IMR-90 (cell line): ENCODE measurements at places on chromosomes 12 and 14. TPM values are rescaled to one million over a fixed set of nuclear protein-coding genes. Genes with fewer than 3 reads are reported as not detected.

- H3K27ac ChIP-seq = no peak overlapping the region
- H3K4me3 ChIP-seq = no peak overlapping the region
- H3K27me3 ChIP-seq = peaks cover 2% of the 10 kb centered on the region; the same call in 1 of the 2 replicates
These were observed 25.2 kb upstream of the NCOR2 start for GRCh38 chr12:124592481-124593160.

- no peak overlapping the region for H3K27ac ChIP-seq
- H3K4me1 ChIP-seq = no peaks in the 10 kb centered on the region
- no peaks in the 10 kb centered on the region for H3K27me3 ChIP-seq
- no peak overlapping the region for H3K4me3 ChIP-seq
These were observed 144.6 kb downstream of the SUDS3 start for GRCh38 chr12:118521036-118521370.

DNA sequence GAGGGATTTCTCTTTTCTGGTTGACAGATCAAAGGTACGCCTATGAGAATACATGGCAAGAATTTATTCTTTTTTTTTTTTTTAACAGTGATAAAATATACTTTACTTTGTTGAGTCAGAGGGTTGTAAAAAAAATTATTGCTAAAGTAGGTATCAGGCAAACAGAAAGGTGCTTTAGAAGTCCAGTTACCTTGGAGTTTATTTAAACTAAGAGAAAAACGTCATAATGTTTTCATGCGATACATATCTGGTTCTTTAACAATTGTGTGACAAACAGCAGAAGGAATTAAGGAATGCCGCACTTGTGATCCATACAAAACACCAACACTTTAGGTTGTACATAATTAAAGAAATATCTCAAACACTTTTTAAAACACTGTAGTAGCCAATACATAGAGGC lies 94.2 kb downstream of the BORCS5 start:
- H3K4me1 ChIP-seq = peaks cover 4% of the 10 kb centered on the region
- no peak overlapping the region for H3K4me3 ChIP-seq
- DNase-seq = no peak
- no peaks in the 10 kb centered on the region for H3K36me3 ChIP-seq

TEX22 gene
- under 0.01 and 0.18 TPM in 2 replicates for total RNA-seq

DNA sequence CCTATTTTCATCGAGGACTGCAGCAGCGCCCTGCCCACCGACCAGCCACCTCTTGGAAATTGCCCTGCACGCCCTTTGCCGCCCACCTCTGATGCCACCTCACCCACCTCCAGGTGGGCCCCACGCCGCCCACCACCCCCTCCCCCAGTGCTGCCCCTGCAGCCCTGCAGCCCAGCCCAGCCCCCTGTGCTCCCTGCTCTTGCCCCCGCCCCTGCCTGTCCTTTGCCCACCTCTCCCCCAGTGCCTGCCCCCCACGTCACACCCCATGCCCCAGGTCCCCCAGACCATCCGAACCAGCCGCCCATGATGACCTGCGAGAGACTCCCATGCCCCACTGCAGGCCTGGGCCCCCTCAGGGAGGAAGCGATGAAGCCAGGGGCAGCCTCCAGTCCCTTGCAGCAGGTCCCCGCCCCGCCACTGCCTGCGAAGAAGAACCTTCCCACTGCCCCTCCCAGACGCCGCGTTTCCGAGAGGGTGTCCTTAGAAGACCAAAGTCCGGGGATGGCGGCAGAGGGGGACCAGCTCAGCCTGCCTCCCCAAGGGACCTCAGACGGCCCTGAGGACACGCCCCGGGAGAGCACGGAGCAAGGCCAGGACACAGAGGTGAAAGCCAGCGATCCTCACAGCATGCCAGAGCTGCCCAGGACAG lies 96.5 kb downstream of the LGMN start:
- peaks cover 27% of the 10 kb centered on the region; the same call in 1 of the 2 replicates for H3K36me3 ChIP-seq
- H3K4me1 ChIP-seq = peaks cover 30% of the 10 kb centered on the region
- H3K4me3 ChIP-seq = no peak overlapping the region
- H3K27me3 ChIP-seq = no peaks in the 10 kb centered on the region

DNA sequence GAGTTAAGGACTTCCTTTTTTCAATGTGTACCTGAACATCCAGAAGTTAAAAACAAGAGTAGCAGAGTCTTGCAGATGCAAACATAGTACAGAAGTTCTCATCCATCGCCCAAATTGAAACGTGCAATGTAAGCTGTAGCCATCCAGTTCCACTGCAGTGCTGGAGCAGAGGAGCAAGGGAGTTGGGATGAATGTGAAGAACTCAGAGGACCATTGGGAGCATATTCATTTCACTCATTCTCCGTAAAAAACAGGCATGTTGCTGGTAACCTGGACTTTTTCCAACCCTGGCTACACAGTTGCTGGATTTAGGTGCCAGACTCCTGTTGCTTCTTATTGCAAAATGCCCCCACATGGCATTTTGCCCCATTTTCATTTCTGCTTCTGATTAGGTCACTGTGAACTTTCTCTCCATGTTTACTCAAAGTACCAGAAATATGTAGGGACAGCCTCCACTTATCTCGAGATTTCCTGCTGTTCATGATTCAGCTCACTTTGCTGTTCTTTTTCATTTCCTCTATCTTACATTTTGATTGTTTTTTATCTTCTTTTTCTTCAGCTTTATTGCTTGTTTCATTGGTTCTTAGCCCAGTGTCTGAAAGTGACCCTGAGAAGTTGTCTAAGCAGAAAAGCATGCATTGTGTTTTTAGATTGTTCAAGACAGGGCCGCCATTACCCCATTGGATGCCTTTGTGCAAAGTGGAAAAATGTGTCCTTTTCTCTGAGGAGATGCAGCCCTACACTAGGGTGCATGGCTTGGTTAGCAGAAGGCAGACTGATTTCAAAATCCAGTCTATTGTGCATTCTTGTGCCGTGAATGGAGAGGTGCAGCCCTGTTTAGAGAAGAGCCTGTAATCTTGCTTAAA lies 109.0 kb upstream of the AMIGO2 start:
- H3K36me3 ChIP-seq = no peaks in the 10 kb centered on the region
- peak; percentile 84 for DNase-seq
- no peak overlapping the region for H3K4me3 ChIP-seq
- peaks cover 16% of the 10 kb centered on the region for H3K4me1 ChIP-seq

OR4K13 gene
- not detected in 2 replicates for total RNA-seq

DNA sequence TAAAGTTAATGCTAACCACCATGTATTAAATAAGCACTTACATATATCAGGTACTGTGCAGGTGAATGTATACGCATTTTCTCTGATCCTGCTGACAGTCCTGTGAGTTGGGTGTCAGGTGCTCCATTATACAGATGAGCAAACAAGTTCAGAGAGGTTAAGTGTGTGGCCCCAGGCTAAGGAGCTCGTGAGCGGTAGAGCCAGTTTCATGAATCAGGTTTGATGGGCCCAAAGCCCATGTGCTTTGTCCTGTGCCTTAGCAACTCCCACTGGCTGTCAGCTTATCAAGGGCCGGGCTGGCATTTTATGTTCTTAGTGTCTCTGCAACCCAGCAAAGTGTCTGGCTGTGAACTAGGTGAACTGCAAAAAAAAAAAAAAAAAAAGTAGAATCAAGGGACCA lies 701.2 kb upstream of the TBX3 start:
- 0 out of 2 replicates have a peak, but pooled peaks cover 1% of the 10 kb centered on the region for H3K4me1 ChIP-seq
- peaks cover 3% of the 10 kb centered on the region; the same call in 1 of the 2 replicates for H3K27me3 ChIP-seq
- H3K36me3 ChIP-seq = no peaks in the 10 kb centered on the region
- no peak for DNase-seq

KCTD10 gene
- 72.1 and 77.2 TPM in 2 replicates for total RNA-seq

- H3K4me1 ChIP-seq = peaks cover 22% of the 10 kb centered on the region
These were observed 7.1 kb downstream of the MAP3K12 start for GRCh38 chr12:53492188-53492587.

DNA sequence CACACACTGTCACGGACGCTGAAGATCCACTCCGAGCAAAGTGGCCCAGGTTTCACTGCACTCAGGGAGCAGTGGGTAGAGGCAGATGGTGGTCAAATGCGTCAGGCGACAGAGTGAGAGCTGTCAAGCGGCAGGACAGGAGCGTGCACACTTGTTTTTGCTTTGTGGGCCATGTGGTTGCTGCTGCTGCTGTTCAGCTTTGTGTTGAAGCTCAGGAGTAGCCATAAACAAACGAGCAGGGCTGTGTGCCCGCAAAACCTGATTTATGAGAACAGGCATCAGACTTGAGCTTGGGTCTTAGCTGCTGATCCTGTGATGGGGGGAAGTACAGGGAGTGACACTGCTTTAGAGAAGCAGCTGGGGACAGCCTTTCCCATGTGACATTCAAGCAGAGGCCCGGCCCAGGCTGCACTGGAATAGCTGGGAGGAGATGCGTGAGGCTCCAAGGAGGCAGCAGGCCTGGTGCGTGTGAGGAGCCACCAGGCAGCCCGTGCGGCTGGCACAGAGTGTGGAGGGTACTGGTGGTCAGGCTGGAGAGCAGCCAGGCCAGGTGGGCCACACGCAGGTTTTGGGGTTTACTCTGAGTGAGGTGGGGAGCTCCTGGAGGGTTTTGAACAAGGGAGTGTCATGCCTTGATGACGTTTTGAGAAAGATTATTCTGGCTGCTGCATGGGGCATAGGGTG lies 31.1 kb upstream of the ASPG start:
- H3K27me3 ChIP-seq = no peaks in the 10 kb centered on the region; the same call in 1 of the 2 replicates
- H3K4me3 ChIP-seq = no peak overlapping the region
- no peaks in the 10 kb centered on the region for H3K4me1 ChIP-seq
- no peaks in the 10 kb centered on the region for H3K36me3 ChIP-seq
- no peak overlapping the region for H3K27ac ChIP-seq
- no peak for DNase-seq

GRCh38 chr14:20417250-20418186 lies 4.2 kb upstream of the TEP1 start:
- H3K36me3 ChIP-seq = no peaks in the 10 kb centered on the region
- peaks cover 2% of the 10 kb centered on the region; the same call in 1 of the 2 replicates for H3K27me3 ChIP-seq
- DNase-seq = no peak

GRCh38 chr14:29668201-29668600 lies 259.4 kb downstream of the PRKD1 start:
- no peak overlapping the region for H3K27ac ChIP-seq
- no peak for DNase-seq
- no peak overlapping the region for H3K4me3 ChIP-seq
- peaks cover 3% of the 10 kb centered on the region; the same call in 1 of the 2 replicates for H3K36me3 ChIP-seq

DNA sequence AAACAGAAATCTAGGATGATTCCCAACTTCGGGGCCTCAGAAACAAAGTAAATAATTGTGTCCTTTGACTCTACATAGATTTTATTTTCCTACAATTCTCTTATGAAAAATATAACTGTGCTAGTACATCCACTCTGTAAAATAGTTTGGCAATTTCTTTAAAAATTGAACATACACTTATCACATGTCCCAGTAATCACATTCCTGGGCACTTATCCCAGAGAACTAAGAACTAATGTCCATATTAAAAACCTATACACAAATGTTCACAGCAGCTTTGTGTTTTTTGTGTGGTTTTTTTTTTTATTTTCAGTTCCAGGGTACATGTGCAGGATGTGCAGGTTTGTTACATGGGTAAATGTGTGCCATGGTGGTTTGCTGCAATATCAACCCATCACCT lies 99.0 kb downstream of the KCNH5 start:
- no peaks in the 10 kb centered on the region for H3K27me3 ChIP-seq
- no peak overlapping the region for H3K27ac ChIP-seq
- DNase-seq = no peak
- H3K4me1 ChIP-seq = no peaks in the 10 kb centered on the region

PDE3A gene
- 0.18 and 0.28 TPM in 2 replicates for total RNA-seq

EGLN3 gene
- under 0.01 and 0.28 TPM in 2 replicates for total RNA-seq

RAD51AP1 gene
- 6.5 and 15.3 TPM in 2 replicates for total RNA-seq

GRCh38 chr12:132803125-132803524 lies 25.5 kb downstream of the GOLGA3 start:
- H3K4me1 ChIP-seq = no peaks in the 10 kb centered on the region
- H3K27me3 ChIP-seq = no peaks in the 10 kb centered on the region
- no peak overlapping the region for H3K4me3 ChIP-seq
- no peak overlapping the region for H3K27ac ChIP-seq

GRCh38 chr12:65568517-65568916 lies 255.8 kb upstream of the HMGA2 start:
- H3K27ac ChIP-seq = no peak overlapping the region
- H3K27me3 ChIP-seq = no peaks in the 10 kb centered on the region
- H3K4me1 ChIP-seq = peaks cover 17% of the 10 kb centered on the region
- no peaks in the 10 kb centered on the region for H3K36me3 ChIP-seq

ADAMTS20 gene
- not detected in 2 replicates for total RNA-seq

DNA sequence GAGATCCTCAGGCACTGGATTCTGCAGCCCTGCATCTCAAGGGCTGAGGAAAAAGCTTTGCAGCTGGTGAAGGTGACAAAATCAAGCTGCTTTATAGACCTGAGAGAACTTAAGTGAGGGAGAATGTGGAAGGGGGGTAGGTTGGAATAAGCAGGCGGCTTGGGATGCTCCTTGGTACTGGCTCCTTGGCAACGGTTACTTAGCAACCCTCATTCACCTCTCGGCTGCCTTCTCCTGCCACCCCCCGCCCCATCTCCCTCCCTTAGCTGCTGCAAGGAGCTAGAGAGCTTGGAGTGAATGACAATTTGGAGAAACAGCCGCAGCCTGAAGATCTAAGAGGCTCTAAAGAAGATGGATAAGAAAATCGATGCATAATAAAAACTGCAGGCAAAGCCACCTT lies 44.1 kb upstream of the CISTR start:
- H3K27me3 ChIP-seq = peaks cover 47% of the 10 kb centered on the region
- H3K4me3 ChIP-seq = no peak overlapping the region
- H3K36me3 ChIP-seq = no peaks in the 10 kb centered on the region
- DNase-seq = no peak
- H3K27ac ChIP-seq = no peak overlapping the region

GRCh38 chr14:68374682-68375081 lies 418.2 kb downstream of the ZFP36L1 start:
- no peaks in the 10 kb centered on the region for H3K36me3 ChIP-seq
- no peak for DNase-seq
- peaks cover 5% of the 10 kb centered on the region for H3K4me1 ChIP-seq
- H3K27me3 ChIP-seq = no peaks in the 10 kb centered on the region
- no peak overlapping the region for H3K4me3 ChIP-seq

SERPINA4 gene
- not detected in 2 replicates for total RNA-seq

GRCh38 chr14:21921453-21921852 lies 247.8 kb upstream of the OR4E1 start:
- H3K4me3 ChIP-seq = no peak overlapping the region
- no peak overlapping the region for H3K27ac ChIP-seq
- no peaks in the 10 kb centered on the region for H3K27me3 ChIP-seq
- H3K36me3 ChIP-seq = no peaks in the 10 kb centered on the region
- DNase-seq = no peak

BHLHE41 gene
- total RNA-seq = 0.72 and 1.1 TPM in 2 replicates

- H3K4me3 ChIP-seq = no peak overlapping the region
- no peaks in the 10 kb centered on the region for H3K36me3 ChIP-seq
- H3K27me3 ChIP-seq = peaks cover 35% of the 10 kb centered on the region
- no peak for DNase-seq
These were observed 67.5 kb downstream of the GALNT16 start for GRCh38 chr14:69327507-69327906.

GRCh38 chr14:96221841-96222240 lies 17.2 kb downstream of the BDKRB2 start:
- peak overlapping the region; percentile 18; the same call in 1 of the 2 replicates for H3K27ac ChIP-seq
- no peaks in the 10 kb centered on the region for H3K27me3 ChIP-seq
- DNase-seq = no peak

HOXC13 gene
- total RNA-seq = not detected in 2 replicates
